Cerebellar cortex (tissue), 1 donor: ENCODE measurements at places on chromosomes 3 and 15.
A peak's percentile ranks its signal among the peaks of the same experiment; 100 is the strongest.

- no peak for DNase-seq
Observed at GRCh38 chr3:70800951-70801350, 488.5 kb upstream of the MDFIC2 start.

DNA sequence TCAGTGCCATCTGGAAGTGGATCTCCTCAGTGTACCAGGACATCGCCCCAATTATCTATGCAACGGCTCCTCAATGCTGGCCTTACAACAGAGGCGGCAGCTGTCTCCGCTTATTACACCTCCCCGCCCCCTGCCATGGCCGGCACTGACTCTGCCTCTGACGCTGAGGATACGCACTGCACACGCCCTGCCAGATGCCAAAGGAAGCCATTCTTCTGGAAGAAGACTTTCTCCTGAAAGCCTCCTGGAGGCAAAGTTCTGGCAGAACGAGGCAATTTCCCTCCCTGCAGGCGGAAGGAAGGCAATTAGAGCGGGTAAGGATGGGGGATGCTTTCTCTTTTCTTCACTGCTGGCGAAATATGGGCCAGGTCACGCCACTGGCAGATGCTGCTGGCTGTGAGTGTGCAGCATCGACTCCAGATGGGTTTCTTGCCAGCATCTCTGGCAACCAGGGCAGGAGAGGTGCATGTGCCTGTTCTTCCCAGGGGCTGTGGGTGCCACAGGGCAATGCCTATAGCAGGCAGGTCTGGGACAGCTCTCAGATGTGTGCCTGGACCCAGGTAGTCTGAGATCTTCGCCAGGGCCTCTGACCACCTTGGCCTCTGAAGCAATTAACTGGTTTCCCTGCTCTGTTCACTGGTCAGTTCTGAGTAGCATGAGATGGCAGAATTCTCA lies 62.2 kb upstream of the MRPS22 start:
- no peak for DNase-seq

- peak; percentile 94 for DNase-seq
Observed at GRCh38 chr3:43001094-43001553, 22.0 kb downstream of the GASK1A start.

DNA sequence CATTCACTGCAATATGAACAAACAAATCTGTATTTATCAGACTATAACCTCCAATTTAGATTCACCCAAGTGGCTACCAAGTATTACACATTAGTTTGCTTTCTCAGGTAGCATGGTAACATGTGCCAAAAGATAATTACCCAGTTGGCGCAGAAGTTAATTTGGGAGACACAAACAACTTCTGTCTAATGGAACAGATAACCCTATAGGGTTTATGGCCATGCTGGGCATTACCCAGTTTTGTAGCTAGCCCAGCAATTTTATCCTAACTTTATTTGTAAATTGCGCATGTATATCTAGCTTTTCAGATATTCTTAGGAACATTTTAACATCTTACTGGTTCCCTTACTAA lies 780 bp downstream of the RPL22L1 start:
- DNase-seq: no peak

DNA sequence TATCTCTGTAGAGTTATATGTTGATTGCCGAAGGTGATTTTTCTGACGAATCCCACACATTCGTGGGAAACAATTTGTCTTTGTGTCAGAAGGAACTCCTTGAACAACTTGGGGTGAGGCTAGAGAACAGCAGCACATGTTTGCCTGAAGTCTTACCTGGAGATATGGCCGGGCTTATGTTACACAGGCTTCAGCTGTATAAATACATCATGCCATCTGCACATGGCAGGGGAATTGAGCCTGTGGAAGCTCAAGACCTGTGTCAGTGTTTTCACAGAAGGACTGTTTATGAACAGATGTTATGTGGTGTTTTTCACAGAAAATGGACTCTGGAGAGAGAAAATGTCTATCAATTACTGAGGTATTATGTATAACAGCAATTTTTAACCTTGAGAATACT lies 203.6 kb upstream of the MDFIC2 start:
- no peak for DNase-seq

GRCh38 chr15:85858586-85859375 lies 64.1 kb upstream of the KLHL25 start:
- DNase-seq: peak; percentile 75

DNA sequence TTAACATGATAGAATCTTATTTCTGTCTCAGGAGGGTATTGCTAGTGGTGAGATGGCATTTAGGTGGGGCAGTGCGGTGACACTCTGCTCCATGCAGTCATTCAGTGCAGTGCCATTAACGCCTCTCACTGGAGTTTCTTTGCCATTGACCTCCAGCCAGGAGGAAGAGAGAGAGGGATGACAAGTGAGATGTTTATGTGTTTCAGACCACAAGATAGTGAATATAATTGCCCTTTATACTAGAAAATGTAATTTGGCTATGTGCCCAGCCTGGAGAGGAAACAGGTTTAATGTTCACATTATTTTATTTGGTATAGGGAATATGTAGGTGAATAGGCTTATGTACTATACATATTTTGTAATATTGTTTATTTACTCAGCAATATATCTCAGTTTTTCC lies 84.5 kb downstream of the ZIC1 start:
- DNase-seq: no peak

DNA sequence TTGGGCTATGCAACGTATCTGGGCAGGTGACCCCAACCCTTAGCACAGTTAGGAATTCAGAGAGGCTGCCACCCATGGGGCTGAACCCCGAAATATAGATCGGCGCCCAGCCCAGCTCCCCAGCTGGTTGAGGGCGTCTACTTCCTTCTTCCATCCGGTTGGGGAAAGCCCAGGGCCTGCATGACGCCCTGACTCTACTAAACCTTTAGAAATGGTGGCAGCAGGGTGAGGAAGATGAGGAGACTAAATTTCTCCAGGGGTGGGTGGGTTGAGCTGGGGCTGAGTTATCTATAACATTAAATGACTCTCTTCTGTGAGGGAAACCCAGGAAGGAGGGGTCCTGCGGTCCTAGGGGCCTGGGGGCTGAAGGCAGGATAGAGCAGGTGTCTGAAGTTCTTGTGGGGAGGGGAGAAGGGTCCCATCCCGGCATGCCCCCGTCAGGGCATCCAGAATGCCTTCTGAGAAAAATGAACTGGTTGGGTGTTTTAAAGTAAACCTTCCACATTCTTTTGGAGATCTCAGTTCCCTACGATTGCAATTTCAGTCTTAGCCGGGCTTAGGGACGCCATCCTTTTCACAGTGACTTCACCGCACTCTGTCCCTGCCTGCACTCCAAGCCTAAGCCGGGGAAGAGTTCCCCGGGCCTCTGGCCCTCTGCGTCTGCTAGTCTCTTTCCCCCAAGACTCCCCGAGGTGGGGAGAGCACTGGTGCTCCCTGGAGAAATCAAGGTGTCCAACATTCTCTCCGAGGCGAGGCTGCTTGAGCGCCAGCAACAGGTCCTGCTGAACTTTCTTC lies 28.5 kb downstream of the NR2F2 start:
- DNase-seq: no peak

DNA sequence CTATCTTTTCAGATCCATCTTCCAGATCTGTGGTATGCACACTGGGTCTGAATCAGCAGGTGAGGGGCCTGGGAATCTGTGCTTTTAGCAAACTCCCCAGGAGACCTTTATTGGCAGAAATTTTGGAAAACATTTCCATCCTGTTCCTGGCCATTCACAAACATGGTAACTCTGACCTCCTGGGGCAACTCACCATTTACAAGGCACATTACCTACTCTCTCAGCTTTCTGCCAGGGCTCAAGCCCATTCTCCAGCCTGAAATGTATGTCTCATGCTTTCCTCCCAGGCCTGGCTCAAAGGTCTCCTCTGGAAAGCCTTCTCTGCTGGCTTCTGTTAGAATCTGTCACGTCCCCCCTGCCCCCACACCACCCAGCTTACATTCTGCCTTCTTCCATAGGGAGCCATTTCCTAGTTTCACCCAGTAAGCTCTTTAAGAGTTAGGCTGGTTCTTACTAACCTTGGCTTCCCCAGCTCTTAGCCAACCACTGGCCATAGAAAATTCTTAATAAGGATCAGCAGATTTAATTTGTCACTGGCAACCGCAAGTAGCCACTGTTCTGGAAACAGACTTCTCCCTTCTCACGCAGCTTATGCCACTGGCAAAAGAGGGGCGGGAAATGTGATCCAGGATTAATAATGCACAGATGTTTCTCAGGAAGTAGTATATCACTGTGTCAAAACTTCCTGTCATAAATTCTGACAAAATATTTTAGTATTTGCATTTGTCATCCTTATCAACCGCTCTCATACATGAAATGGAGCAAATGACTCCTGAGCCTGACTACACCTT lies 55.0 kb downstream of the RORA start:
- no peak for DNase-seq

GRCh38 chr3:147518465-147518864 lies 109.3 kb downstream of the ZIC1 start:
- DNase-seq: no peak

GRCh38 chr3:170089862-170090600 lies 52.2 kb downstream of the GPR160 start:
- no peak for DNase-seq

DNA sequence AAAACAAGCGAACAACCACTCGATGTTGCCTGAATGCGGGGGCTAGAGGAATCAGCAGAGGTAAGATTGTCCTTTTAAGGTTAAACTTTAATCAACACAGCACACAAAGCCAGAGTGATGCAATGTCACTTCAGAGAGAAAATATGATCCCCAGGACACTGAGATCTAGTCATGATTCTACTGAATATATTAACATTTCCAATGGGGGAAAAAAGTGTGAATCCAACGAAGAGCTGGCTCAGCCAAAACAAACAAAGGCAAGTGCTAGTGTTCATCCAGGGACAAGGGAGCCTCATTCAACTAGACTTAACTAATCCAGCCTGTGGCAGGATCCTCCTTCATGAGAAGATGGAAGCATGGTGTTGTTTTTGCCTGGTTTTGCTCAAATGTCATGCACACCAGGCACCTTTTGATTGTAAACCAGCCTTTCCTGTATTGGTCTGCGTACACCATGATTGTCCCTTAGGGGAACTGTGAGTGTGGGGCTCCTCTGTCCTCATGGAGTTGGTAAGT lies 35.8 kb downstream of the SCG5 start:
- DNase-seq: no peak

DNA sequence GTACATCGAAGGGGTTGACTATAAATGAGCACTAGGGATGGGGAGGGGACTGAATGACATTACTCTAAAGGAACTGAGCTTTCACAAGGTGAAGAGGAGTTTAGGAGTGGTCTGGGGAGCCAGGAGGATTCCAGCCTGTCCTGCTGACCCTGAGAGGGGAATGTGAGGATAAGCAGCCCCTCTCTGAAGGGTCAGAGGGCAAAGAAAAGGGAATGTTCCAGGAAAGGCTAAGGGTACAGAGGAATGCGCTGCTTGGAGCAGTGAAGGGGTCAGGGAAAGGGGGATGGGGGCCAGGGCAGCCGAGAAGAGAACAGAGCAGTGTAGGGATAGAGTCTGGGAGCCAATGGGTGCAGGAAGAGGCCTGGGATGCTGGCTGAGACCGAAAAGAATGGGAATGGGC lies 28.0 kb upstream of the TPM1 start:
- DNase-seq: no peak

GRCh38 chr3:191143224-191143623 lies 55.8 kb upstream of the OSTN start:
- no peak for DNase-seq

- no peak for DNase-seq
Observed at GRCh38 chr3:16109929-16110328, 64.6 kb upstream of the GALNT15 start.

- DNase-seq: no peak
Observed at GRCh38 chr15:63013052-63013808, 29.3 kb upstream of the TPM1 start.

DNA sequence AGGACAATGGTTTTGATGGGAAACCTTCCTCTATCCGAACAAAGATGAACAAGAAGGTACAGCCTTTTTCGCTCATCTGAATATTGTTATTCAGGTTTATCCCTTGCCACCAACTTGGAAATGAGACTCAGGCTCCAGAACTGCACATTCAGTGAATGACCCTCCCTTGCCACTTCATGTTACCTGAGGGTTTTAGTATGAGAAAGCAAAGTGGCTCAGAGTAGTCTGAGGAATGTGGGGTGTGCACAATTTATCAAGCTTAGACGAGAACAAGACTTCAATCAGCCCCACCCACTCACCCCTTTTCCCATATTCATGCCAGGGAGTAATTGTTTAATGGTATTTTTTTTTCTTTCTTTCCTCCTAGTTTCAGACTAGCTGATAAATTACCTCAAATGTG lies 265.3 kb upstream of the POU1F1 start:
- DNase-seq: no peak

GRCh38 chr15:34365091-34365825 lies 1.7 kb downstream of the LPCAT4 start:
- no peak for DNase-seq

- DNase-seq: no peak
Observed at GRCh38 chr3:70183781-70184504, 128.5 kb downstream of the MDFIC2 start.

GRCh38 chr3:176055836-176056235 lies 1141.4 kb downstream of the TBL1XR1 start:
- no peak for DNase-seq

- DNase-seq: no peak
Observed at GRCh38 chr3:173650596-173650995, 253.1 kb downstream of the NLGN1 start.

DNA sequence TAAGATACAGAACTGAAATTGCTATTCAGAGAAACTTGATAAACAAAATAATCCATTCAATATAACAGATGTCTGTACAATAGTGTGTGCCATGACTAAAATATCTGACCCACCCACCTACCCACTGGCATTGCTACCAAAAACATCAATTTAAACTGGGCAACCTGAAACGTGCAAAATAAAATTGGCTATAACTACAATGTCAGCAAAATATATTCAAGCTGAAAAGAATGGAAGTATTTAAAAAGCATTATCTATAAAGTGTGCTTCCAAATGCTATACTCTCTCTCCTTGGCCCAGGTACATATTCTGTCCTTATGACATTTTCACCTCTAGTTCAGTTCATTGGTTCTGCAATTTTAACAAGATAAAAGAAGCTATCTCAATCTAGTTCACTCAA lies 379.6 kb upstream of the ATP11B start:
- no peak for DNase-seq

DNA sequence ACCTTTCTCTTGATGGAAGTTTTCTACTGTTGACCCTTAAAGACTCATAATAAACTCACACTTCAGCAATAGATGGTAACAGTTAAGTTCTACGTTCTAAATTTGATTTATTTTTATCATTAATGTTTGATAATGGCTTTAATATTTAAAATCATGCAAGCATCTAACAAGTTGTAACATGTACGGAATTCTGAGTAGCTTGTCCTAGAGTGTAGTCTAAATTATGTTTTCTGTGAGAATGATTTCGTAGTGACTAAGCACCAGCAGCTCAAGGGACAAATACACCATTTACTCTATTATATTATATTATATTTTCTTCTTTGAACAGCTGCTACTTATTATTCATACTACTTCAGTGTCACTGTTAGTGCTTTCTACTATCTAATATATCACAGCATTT lies 345.6 kb downstream of the NLGN1 start:
- DNase-seq: no peak
